ENCODE measurements at places on chromosomes 12 and 14. TPM values are rescaled to one million over a fixed set of nuclear protein-coding genes. Genes with fewer than 3 reads are reported as not detected.

Gene BAZ2A
- 31.6 TPM for total RNA-seq

Gene LRRC43
- 8.9 TPM for total RNA-seq

Gene TMEM121
- 11.8 TPM for total RNA-seq

Gene MED6
- 57.1 TPM for total RNA-seq

Gene TSPAN11
- 9.3 TPM for total RNA-seq

Gene CCDC197
- not detected for total RNA-seq

Gene SLC7A8
- total RNA-seq: 8.6 TPM

Gene KRT6A
- not detected for total RNA-seq

Gene CIROP
- total RNA-seq: 0.61 TPM

Gene HAL
- total RNA-seq: 0.33 TPM

Gene TBX5
- not detected for total RNA-seq

Gene KRT6C
- not detected for total RNA-seq

Gene CIT
- total RNA-seq: 28.5 TPM
